Lung microvascular endothelial cell (primary cell): ENCODE measurements at places on chromosomes 12 and 14. TPM values are rescaled to one million over a fixed set of nuclear protein-coding genes. Genes with fewer than 3 reads are reported as not detected.

The GTF2H3 gene
- total RNA-seq, result 16.7 and 17.0 TPM in 2 replicates

The ATF1 gene
- total RNA-seq, result 13.5 and 17.5 TPM in 2 replicates

The ANKRD33 gene
- 0.22 TPM in 1 of 2 replicates, not detected in the other for total RNA-seq

The TOMM20L gene
- total RNA-seq, result not detected in 2 replicates

The RPS6KL1 gene
- total RNA-seq, result 4.4 and 6.2 TPM in 2 replicates

The RNASE12 gene
- not detected in 2 replicates for total RNA-seq

The SPRYD4 gene
- 1.3 and 1.8 TPM in 2 replicates for total RNA-seq

The MYO1H gene
- total RNA-seq, result not detected in 2 replicates

The SYNE2 gene
- 43.6 and 50.2 TPM in 2 replicates for total RNA-seq

The IQSEC3 gene
- under 0.01 TPM in 2 replicates for total RNA-seq

The TMEM132C gene
- not detected in 2 replicates for total RNA-seq

The SCN8A gene
- under 0.01 and 0.44 TPM in 2 replicates for total RNA-seq

The OTX2 gene
- not detected in 2 replicates for total RNA-seq

The AMIGO2 gene
- total RNA-seq, result 0.40 and 1.5 TPM in 2 replicates

The CD163L1 gene
- total RNA-seq, result 3.2 and 10.2 TPM in 2 replicates

The INSM2 gene
- not detected in 2 replicates for total RNA-seq

The KRT71 gene
- total RNA-seq, result not detected in 2 replicates

The IAPP gene
- not detected in 2 replicates for total RNA-seq

The PLA2G1B gene
- total RNA-seq, result not detected in 2 replicates

The PAH gene
- total RNA-seq, result not detected in 2 replicates

The VWF gene
- 496 and 1,530 TPM in 2 replicates for total RNA-seq

The PLBD1 gene
- total RNA-seq, result 0.22 and 0.40 TPM in 2 replicates

The OTOGL gene
- total RNA-seq, result under 0.01 and 0.44 TPM in 2 replicates

The SIX4 gene
- 0.20 and 0.87 TPM in 2 replicates for total RNA-seq

The FCF1 gene
- 10.9 and 12.9 TPM in 2 replicates for total RNA-seq

The MYL6 gene
- 2,671 and 3,118 TPM in 2 replicates for total RNA-seq

The ARPC3 gene
- total RNA-seq, result 182 and 207 TPM in 2 replicates

The IFNG-AS1 gene
- not detected in 2 replicates for total RNA-seq

The PROX2 gene
- not detected in 2 replicates for total RNA-seq

The RHEBL1 gene
- total RNA-seq, result 1.2 and 1.5 TPM in 2 replicates
